Nephron progenitor cell (in vitro differentiated cells): ENCODE measurements at places on chromosomes 1 and 21.

- no peak for DNase-seq
Observed at GRCh38 chr1:11447903-11448302, 31.1 kb upstream of the DISP3 start.

DNA sequence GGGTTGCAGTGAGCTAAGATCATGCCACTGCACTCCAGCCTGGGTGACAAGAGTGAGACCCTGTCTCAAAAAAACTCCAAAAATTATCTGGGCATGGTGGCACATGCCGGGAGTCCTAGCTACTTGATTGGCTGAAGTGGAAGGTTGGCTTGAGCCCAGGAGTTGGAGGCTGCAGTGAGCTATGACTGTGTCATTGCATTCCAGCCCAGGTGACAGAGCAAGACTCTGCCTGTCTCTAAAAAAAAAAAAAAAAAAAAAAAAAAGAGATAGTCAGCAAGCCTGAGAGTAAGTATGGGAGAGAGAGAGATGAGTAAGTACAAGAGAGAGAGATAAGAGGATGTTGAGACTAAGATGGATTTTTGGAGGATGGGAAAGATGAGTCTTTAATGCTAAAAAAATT lies 180.8 kb upstream of the CACYBP start:
- no peak for DNase-seq

DNA sequence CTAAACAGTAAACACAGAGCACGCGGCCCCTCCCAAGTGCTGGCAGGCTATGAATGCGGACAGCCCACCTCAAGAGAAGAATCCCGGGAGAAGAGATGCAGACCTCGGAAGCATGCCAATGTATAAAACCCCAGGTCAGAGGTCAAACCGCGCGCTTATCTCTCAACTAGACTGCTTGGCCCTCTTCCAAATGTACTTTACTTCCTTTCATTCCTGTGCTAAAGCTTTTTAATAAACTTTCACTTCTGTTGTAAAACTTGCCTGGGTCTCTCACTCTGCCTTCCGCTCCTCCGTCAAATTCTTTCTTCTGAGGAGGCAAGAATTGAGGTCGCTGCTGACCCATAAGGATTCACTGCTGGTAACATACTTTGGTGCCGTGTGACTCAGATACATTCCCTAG lies 216.0 kb downstream of the S1PR1 start:
- no peak for DNase-seq

GRCh38 chr1:245091818-245092637 lies 62.8 kb upstream of the KIF26B start:
- DNase-seq: no peak

DNA sequence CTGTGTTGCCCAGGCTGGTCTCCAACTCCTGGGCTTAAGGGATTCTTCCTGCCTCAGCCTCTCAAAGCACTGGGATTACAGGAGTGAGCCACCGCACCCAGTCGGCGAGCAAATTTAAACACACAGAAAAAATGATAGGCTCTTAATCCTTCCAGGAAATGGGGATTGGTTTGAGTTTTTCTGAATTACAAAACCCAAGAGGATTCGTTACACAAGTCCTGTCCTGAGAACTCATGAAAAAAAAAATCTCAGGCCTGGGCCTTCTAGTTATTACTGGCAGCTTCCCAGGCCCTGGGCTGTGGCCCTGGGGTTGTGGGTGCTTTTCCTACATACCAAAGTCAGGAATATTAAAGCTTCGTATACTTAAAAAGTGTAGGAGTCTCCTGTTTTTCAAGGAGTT lies 6.3 kb upstream of the IFNGR2 start:
- no peak for DNase-seq

- no peak for DNase-seq
Observed at GRCh38 chr1:214532070-214532469, 19.3 kb downstream of the PTPN14 start.

GRCh38 chr1:223641523-223642039 lies 23.9 kb downstream of the CAPN8 start:
- no peak for DNase-seq

- no peak for DNase-seq
Observed at GRCh38 chr1:66137235-66137634, 344.5 kb downstream of the PDE4B start.

DNA sequence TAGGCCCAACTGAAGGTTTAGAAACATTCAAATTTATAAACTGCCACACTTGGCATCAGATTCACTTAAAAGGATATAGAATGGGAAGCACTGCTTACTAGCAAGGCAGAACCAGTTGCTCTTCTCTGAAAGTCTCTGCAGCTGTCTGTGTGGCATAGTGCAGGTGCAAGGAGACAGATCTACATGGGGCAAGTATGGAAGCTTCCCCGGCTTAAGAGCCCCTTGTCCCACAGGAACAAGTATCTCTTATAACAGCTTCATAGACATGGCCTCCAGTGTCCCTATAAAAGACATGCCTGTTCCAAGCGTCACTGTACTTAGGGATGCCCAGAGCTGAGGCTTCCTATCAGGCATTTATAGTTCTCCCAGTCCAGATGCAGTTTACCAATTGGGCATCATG lies 26.5 kb downstream of the ZBTB8B start:
- no peak for DNase-seq

DNA sequence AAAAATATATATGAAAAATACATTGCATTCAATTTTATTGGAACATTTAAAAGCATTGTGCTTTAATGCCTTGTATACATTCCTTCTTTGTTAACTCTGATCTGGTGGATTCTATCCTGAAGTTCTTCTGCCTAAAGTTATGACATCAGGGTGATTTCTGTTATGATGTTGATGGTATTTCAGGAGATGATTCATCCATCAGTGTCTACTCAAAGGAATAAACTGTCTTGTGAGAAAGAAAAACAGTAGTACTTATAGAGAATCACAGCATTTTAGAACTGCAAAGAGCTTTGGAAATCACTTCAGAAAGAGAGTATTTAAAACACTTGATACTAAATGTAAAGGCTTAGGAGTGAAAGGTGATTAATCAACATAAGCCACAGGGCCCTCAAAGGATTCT lies 155.7 kb downstream of the PTPRC start:
- no peak for DNase-seq
